Bronchial epithelial cell (primary cell): ENCODE measurements at places on chromosomes 16 and 17.

DNA sequence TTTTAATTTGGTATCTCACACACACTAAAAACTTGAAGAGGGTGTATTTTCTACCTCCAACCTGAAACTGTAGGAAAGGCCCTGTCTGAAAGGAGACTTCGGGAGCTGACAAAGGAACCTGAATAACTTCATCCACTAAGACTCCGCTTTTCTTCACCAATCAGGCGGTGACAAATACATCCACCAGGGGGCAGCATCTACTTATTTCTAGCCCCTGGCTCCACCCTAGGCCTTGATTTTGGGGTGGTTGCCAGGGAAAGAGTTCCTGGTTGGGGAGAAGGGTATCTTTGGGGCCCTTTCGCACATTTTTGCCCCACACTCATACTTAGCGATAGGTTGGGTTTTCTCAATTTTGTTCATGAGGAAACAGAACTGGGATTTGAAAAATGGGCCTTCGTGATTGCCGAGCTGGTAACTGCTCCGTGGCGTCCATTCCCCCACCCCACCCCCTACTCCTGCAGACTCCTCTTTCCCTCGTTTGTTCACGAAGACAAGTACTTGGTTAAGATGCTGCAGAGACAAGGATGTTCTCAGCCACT is 4.8 kb upstream of the ARL4D start:
- DNase-seq: peak; percentile 67

GRCh38 chr16:83308414-83308813 is 499.4 kb upstream of the HSBP1 start:
- no peak for DNase-seq

DNA sequence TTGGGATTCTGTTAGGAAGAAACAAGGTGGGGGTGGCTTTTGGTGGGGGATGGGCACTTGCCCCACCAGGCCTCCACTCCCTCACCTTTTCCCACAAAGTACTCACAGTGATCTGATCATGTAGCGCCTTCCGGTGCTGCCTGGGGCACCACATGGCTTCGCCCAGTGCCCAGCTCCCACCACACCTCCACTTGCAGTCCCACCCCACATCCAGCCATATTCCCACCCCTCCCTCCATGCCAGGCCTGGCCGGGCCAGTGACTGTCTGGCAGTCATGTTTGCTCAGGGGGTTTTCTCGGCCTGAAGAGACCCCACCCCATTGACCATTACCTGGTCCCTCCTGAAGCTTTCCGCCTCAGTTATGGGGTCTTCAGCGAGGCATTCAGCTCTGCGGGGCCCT is 201.5 kb downstream of the SPECC1 start:
- DNase-seq: no peak

DNA sequence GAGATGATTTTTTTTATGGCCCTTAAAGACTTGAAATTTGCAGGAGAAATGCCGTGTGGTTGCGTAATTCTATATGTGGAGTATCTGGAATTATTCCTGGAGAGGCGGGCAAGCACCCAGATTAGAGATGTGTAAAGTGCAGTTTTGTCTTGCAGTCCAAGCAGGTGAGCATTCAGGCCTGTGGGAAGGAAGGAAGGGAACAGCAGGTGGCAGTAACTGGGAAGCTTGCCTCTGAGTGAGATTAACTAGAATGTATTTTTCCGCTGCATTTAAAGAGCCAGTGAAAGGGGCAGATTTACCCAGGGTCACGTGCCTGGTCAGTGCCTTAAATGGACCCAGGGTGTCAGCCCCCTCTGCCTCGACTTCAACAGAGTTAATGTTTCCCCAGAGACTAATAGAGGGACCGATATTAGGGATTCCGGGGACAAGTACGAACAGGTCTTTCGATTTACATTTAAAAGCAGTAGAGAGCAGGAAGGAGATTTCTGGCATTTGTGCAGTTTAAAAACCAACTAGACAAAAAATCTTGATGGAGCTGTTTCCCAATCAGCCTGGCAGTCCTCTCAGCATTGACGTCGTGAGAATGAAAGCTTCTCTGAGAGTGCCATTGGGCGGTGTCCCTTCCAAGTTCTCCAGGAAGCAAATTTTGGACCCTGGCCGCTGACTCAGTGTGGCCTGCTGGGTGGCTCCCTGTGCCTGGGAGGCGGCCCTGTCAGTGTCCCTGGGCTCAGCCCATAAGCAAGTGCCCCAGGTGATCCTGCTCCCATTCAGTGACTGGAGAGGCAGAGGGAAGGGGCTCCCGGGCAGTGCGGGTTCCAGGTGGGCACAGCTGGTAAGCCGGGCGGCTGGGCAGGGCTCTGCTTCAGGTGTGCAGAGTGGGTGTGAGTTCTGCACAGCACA is 38.2 kb downstream of the KSR1 start:
- DNase-seq: peak; percentile 72

- no peak for DNase-seq
Observed at GRCh38 chr17:77269696-77270681, 129.2 kb downstream of the SEC14L1 start.

GRCh38 chr17:58079300-58080033 is 3.8 kb upstream of the DYNLL2 start:
- DNase-seq: no peak

DNA sequence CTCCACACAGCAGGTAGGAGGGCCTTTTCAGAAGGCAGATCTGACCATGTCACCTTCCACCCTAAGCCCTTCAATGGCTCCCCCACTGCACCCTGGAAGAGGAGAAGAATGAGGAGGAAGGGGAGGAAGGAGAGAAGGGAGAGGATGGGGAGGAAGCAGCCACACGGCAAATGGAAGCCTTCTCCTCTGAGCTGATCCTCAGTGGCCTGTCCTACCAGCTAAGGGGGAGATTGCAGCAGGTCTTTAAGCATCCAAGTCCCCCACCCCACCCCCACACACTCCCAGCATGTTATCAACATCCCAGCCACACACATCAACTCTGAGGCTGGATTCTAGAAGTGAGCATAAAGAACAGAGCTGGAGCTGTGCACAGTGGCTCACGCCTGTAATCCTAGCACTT is 46.2 kb upstream of the RBFOX3 start:
- no peak for DNase-seq

GRCh38 chr16:554640-555365 is 5.4 kb upstream of the PRR35 start:
- DNase-seq: no peak

- no peak for DNase-seq
Observed at GRCh38 chr16:88960516-88960915, 16.5 kb downstream of the CBFA2T3 start.

DNA sequence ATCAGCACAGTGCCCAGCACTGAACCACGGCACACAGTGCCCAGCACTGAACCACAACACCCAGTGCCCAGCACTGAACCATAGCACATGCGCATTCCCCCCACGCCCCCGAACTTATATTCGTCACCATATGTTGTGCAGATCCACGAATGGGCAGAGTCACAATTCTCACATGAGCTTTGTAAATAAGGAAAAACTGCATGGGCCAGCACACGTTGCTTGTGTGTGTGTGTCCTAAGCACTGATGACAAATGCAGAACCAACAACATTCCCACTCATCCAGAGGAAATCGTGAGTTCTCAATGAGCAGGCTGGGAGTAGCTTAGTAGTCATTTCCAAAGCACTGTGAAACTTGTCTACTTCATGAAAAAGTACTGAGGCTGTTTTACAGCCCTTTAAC is 70.0 kb downstream of the ADCY9 start:
- DNase-seq: no peak

DNA sequence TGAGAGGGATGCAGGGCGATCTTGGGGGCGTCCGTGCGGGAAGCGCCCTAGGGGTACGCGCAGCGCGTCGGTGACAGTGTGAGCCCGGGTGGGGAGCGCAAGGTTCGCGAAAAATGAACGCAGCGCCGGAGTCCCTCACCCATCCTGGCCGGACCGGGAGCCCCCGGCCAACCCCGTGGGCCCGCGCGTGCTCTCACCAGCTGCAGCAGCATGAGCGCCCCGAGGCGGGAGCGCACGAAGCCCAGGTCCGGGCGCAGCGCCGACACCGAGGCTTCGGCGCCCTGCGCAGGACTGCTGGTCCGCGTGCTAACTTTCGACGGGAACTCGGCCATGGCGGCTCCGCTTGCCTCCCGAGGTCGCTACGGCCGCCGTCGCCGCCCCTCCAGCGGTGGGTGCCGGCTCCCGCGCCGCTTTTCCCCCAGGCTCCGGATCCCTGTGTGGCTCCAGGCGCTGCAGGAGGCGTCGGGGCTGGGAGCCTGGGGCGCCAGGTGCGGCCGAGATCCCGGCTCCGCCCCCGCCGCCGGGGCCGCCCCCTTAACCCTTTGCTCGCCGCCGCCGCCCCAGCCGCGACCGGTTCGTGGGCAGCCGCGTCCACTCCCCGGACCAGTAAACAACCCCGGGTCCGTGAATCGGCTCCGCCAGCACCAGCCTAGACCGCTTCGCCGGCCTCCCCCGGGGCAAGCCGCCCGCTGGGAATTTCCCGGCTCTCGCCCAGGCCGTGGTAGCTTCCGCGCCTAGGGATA is at the start of gene PLLP:
Gene PLLP, minus strand, starts transcription at position 464 of the 743 bp plus-strand sequence. Its CDS starts 132 bp downstream, at position 332.
- DNase-seq: no peak

DNA sequence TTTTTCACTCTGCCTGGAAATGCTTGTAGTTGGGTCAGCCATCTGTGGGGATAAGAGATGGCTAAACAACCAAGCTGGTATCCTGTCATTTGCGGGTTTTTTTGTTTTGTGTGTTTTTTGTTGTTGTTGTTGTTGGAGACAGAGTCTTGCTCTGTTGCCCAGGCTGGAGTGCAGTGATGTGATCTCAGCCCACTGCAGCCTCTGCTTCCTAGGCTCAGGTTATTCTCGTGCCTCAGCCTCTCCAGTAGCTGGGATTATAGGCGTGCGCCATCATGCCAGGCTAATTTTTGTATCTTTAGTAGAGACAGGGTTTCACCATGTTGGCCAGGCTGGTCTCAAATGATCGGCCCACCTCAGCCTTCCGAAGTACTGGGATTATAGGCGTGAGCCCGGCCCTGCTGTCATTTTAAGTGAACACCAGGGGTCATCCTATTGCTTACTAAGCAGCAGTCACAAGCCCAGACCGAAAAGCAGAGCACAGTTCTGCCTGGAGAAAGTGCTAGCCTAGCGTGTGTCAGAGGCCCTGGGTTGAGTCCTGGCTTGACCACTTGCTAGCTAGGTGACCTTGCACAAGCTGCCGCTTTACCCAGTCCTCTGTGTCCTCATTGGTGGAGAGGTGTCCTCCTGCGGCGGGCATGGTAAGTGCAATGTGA is 4.6 kb downstream of the SMCR8 start:
- DNase-seq: peak; percentile 46

DNA sequence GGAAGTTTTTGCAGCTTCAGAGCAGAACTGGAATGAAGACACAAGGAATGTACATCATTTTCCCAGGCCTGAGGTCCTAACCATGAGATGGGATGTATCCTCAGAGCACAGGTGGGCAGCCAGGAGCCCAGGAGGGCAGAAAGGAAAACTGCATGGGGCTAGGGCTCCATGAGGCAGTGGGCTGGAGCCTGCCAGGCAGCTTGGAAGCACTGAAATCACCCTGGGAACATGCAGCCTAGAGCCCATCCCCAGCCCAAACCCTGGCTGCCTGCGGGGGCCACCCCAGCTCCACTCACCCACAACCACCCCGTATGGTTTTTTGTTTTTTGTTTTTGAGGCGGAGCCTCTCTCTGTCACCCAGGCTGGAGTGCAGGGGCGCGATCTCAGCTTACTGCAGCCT is 86.2 kb upstream of the SIAH1 start:
- DNase-seq: no peak

- DNase-seq: no peak
Observed at GRCh38 chr16:7990626-7991260, 599.6 kb downstream of the TMEM114 start.

DNA sequence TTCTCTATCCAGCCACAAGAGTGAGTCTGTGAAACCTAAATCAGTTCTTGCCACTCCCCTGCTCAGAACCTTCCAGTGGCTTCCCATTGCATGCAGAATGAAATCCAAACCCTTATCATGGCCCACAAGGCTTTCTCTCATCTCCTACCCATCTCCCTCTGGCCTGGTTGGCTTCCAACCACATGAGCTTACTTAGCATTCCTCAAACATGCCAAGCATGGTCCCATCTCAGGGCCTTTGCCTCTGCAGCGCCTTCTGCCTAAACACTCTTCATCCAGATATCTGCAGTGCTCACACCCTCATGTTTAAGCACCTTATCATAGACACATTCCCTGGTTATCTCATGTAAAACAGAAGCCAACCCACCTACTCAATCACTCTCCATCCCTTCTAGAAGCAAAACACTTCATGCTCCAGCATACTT is 15.5 kb downstream of the TK2 start:
- DNase-seq: no peak

DNA sequence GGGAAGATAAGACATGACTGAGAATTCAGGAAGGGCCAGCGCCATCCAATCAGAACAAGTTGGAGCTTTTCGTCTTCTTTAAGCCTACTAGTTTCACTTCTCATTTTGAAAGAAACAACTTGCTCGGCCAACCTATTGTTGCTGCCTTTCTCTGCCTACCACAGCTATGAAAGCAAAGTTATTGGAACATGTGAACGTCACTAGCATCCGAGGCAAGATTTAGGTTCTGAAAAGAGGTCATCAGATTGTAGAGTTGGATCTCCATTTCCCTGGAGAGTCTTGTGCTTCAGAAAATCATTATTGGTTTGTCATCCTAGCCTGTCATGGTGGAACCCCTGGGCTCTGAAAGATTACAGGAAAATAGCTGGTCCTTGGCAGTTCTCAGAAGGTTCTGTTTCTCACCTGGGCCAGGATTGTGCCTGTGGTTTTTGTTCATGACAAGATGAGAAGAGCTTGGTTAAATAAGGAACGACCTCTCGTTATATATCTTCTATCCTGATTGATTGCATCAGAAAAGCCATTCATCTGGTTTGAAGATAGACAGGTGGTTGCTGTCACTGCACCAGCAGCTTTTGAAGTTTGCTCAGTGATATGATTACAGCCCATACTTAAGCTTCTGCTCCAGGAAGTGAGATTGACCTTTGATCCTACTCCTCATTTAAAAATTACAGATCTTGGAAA is 25.3 kb downstream of the CDH13 start:
- DNase-seq: no peak

GRCh38 chr16:54477714-54478113 is 191.1 kb upstream of the IRX3 start:
- no peak for DNase-seq

- DNase-seq: no peak
Observed at GRCh38 chr17:49496183-49496866, 1.2 kb downstream of the NGFR start.

DNA sequence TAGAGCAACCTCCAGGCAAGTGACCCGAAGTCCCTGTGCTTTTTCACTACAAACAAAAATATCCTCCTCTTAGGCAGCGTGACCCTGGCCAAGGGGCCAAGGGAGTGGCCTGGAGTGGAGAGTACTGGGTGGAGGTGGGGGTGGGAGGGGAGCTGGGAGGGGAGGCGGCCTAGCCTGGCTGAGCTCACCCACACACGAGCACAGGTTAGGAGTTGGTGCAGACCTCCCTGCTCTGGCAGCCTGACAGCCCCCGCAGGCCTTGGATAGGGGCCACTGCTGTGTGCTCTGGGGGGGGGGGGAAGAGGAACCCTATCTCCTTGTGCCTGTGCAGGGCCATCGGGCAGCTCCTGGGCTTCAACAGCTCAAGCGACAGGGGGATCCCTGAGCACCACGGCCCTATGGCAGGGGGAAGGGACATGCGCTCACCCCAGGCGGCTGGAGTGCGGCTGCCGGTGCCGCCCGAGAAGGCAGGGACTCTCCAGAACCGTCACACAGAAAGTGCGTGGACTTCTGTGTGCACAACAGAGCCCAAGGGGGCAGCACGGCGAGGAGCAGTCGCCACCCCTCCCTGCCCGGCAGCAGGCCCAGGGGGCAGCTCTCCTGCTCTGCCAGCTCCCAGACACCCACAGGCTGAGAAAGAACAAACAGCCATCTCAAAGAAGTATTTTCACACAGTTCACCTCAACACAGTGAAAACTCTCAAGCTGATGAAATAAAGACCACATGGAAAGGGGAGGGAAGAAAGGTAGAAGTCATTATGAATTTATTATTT is 13.3 kb downstream of the SLC16A3 start:
- peak; percentile 41 for DNase-seq
